ENCODE measurements at places on chromosomes 1 and 21.

DNA sequence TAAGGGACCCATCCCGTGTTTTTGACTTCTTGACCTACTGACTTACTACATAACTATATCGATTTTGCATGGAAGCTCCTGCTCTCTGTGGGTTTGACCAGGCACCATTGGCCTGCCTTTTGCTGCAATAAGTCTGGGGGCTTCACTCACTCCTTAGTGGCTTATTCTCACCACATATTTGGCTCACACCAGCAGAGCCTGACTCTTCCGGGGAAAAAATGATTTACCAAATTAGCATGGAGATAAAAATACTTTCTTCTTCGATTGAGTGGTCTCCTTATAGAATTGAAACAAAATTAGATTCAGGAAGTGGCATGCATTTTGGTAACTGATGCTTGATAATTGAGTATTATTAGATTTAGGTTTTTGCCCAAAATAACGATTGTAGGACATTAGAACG lies 129.7 kb downstream of the RUNX1 start:
- no peak for DNase-seq

GRCh38 chr1:29270929-29271521 lies 34.7 kb downstream of the PTPRU start:
- DNase-seq: no peak

- no peak for DNase-seq
Measured at GRCh38 chr1:218835609-218836008, 338.1 kb upstream of the LYPLAL1 start.

- no peak for DNase-seq
Measured at GRCh38 chr1:192538407-192539296, 36.9 kb upstream of the RGS1 start.
